ENCODE measurements at places on chromosomes 3 and 15. TPM values are rescaled to one million over a fixed set of nuclear protein-coding genes. Genes with fewer than 3 reads are reported as not detected.

DNA sequence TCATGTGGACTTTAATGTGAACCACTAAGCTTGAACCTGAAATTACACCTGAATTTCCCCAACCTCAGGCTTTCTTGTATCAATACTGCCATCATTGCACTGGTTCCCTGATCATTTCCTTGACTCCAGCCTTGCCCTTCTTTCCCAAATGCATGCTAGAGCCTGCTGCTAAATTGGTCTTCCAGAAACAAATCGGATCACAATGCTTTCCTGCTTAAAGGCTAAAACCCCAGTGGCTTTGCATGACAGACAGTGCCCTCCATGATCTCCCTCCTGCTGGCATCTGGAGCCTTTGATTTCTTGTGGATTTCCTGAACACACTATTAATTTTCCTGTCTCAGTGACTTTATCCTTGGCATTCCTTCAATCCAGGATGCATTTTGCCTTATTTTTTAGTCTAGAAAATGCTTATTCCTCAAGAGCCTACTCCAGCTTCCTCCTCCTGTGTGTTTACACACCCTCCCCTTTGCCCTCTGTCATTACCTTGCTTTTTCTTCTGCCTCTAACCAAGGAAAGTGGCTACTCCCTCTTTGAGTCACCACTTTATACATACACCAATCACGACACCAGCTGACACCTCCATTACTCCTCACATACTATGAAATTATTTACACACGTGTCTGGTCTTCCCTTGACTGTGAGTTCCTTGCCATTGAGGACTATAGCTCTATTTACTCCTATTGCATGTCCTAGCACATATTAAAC is 214.6 kb downstream of the KCNAB1 start:
- DNase-seq: no peak
- no peaks in the 10 kb centered on the region for H3K36me3 ChIP-seq
- no peak overlapping the region for H3K27ac ChIP-seq
- no peak overlapping the region for H3K4me3 ChIP-seq

- H3K27me3 ChIP-seq: no peaks in the 10 kb centered on the region
- H3K4me1 ChIP-seq: peaks cover under 1% of the 10 kb centered on the region
- no peak overlapping the region for H3K27ac ChIP-seq
- peaks cover 8% of the 10 kb centered on the region for H3K36me3 ChIP-seq
- no peak overlapping the region for H3K4me3 ChIP-seq
Observed at GRCh38 chr3:4746241-4746958, 232.8 kb upstream of the BHLHE40 start.

GRCh38 chr15:87357637-87358313 is 898.8 kb downstream of the NTRK3 start:
- DNase-seq: no peak
- no peaks in the 10 kb centered on the region for H3K4me1 ChIP-seq
- no peaks in the 10 kb centered on the region for H3K27me3 ChIP-seq
- no peak overlapping the region for H3K4me3 ChIP-seq

- H3K36me3 ChIP-seq: no peaks in the 10 kb centered on the region
- no peaks in the 10 kb centered on the region for H3K4me1 ChIP-seq
- H3K4me3 ChIP-seq: no peak overlapping the region
- H3K27me3 ChIP-seq: no peaks in the 10 kb centered on the region
Observed at GRCh38 chr15:29685156-29686078, 136.9 kb downstream of the TJP1 start.

DNA sequence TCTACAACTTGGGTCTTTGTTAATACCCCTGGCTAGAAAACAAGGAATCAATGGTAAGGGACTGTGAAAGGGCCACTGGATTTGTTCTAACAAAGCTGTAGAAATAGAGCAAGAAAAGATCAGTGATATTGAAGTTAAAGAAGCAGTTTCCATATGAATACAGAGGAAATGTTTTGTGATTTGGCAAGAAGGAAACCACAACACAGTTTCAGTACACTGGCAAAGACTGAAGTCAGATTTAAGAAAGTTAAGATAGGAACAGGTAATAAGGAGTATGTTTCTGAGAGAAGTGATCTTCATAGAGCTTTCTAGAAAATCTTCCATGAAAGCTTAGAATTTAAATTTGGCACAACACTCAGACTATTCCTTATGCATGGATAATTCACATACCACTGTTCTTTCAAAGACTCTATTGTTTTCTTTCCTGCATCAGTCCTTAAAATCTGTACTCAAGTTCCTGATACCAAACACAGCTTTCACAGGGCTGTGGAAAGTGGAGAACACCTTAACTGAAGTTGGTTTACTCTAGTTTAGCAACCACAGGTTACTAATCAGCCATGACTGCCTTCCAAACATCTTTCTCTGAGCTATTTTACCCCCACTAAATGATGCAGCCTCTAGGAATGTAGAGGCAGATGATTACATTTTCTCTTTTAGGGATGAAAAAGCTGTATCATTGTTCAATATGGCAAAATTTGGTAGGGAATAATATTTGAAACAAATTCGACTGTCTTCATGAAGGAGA is 32.4 kb upstream of the ALCAM start:
- peaks cover 2% of the 10 kb centered on the region for H3K27me3 ChIP-seq
- no peaks in the 10 kb centered on the region for H3K4me1 ChIP-seq
- H3K36me3 ChIP-seq: no peaks in the 10 kb centered on the region
- peak; percentile 7 for DNase-seq

DNA sequence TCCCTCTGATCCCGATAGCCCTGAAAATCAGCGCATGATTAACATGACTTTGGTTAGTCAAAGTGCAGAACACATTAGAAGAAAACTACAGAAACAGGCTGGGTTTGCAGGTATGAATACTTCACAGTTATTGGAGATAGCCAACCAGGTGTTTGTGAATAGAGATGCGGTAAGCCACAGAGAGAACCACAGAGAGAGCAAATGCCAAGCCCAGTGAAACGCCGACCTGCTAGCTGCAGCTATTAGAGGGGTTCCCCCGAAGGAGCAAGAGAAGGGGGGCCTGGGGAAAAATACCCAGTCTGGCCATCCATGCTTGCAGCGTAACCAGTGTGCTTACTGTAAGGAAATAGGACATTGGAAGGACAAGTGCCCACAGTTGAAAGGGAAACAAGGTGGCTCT is 523.9 kb upstream of the CNTN3 start:
- no peaks in the 10 kb centered on the region for H3K36me3 ChIP-seq
- no peak overlapping the region for H3K4me3 ChIP-seq
- no peaks in the 10 kb centered on the region for H3K27me3 ChIP-seq
- H3K4me1 ChIP-seq: no peaks in the 10 kb centered on the region
- no peak for DNase-seq

- H3K36me3 ChIP-seq: no peaks in the 10 kb centered on the region
- no peaks in the 10 kb centered on the region for H3K27me3 ChIP-seq
- no peak within 1 kb of the TSS for H3K27ac ChIP-seq
- no peaks in the 10 kb centered on the region for H3K4me1 ChIP-seq
Observed at GRCh38 chr3:187702507-187703033, at the start of gene RTP2. Gene RTP2, minus strand, starts transcription at chr3:187702557. Its CDS starts 429 bp downstream, at chr3:187702128.

GRCh38 chr15:46778876-46779275 is 938.4 kb upstream of the SEMA6D start:
- DNase-seq: no peak
- H3K4me1 ChIP-seq: no peaks in the 10 kb centered on the region
- no peaks in the 10 kb centered on the region for H3K27me3 ChIP-seq
- H3K4me3 ChIP-seq: no peak overlapping the region
- no peaks in the 10 kb centered on the region for H3K36me3 ChIP-seq

DNA sequence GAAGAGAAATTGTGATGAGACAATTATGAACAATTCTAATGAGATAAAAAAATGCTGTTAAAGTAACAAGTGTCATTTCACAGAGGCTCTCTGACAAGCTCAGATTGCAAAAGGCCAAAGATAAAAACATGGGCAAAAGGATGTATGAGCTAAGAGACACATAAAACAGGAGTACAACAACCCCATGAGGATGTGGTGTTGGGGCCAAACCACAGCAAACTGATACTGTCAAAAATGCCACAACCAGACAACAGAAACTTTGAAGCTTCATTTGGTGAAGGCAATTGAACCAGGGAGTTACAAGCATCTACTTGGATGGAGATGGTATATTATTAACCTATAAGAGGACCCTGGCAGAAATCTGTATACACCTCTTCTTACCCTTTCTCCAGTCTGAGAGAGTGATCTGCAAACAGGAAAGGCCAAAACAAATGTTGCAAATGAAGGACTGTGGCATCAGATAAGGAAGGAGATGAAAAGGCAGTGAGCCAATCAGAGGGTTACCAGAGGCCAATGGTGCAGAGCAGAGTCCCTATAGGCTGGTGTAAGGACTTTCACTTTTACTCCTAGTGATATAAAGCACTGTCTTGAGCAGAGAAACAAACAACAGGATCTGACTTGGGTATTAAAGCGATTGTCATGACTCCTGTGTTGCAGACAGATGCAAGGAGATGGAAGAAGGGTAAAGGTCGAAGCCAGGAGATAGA is 659.0 kb downstream of the NTRK3 start:
- H3K27ac ChIP-seq: no peak overlapping the region
- no peaks in the 10 kb centered on the region for H3K36me3 ChIP-seq
- H3K4me3 ChIP-seq: no peak overlapping the region
- no peaks in the 10 kb centered on the region for H3K4me1 ChIP-seq

GRCh38 chr3:72044231-72044855 is 259.4 kb upstream of the PROK2 start:
- no peak overlapping the region for H3K4me3 ChIP-seq
- no peaks in the 10 kb centered on the region for H3K4me1 ChIP-seq
- H3K27ac ChIP-seq: no peak overlapping the region

DNA sequence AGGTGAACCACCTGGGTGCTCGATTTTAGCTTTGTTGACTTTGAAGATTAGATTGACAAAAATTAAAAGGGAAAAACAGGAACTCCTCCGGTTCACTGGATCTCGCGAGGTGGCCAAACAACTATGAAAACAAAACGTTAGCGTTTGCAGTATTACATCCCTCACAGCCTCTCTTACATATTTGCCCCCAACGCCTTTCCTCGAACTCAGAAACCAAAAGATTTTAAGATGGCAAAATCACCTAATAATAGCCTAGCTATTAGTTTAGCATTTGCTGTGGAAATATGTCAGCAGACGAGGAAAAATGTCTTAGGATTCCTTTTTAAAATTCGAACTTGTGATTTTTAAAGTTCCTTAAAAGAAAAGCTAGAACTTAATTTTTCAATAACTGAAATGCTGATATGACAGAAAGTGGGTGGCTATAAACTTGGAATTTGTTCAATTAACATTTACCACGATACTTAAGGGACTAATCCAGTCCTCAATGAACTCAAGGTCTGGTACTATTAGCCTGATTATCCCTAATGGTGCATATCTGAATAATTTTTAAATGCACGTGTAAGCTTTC is 491 bp upstream of the SENP7 start:
- peak overlapping the region; percentile 92 for H3K27ac ChIP-seq
- no peaks in the 10 kb centered on the region for H3K36me3 ChIP-seq
- H3K27me3 ChIP-seq: no peaks in the 10 kb centered on the region
- peaks cover 57% of the 10 kb centered on the region for H3K4me1 ChIP-seq

DNA sequence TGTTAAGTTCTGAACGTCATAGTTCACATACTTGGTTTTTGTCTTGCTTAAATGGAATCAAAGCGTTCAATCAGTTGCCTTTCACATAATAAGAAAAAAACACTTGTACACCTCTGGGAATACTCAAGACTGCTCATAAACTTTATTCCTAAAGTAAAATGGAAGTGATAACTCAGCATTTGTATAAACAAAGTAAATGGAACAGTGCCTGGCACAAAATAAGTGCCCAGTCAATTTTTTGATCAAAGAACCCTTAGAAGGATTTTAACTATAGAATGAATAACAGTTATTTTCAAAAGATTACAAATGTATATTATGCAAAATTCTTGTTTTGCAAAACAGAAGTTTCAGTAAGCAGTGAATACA is 1.3 kb downstream of the RAB5A start:
- H3K27me3 ChIP-seq: no peaks in the 10 kb centered on the region
- H3K4me1 ChIP-seq: peaks cover 53% of the 10 kb centered on the region

GRCh38 chr15:39823634-39824033 is 41.0 kb upstream of the FSIP1 start:
- no peaks in the 10 kb centered on the region for H3K36me3 ChIP-seq
- no peak overlapping the region for H3K4me3 ChIP-seq
- DNase-seq: no peak
- no peak overlapping the region for H3K27ac ChIP-seq
- peaks cover 9% of the 10 kb centered on the region for H3K27me3 ChIP-seq

DNA sequence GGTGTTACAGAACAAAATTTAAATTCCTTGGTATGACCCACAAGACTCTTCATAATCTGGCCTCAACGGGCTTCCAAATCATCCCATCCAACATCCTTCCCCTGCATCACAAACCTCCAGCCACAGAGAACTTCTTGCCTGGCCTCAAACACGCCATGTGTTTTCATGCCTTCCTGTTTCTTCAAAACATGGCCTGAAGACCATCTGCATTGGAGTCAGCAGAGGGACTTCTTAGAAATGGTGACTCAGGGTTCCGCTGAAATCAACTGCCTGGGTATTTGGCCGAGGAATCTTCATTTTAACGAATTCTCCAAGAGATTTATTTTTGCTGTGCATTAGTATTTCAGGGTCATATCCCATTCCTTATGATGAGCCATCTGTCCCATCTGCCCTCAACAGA is 138.1 kb upstream of the RAP2B start:
- H3K4me1 ChIP-seq: no peaks in the 10 kb centered on the region
- no peaks in the 10 kb centered on the region for H3K27me3 ChIP-seq
- no peak overlapping the region for H3K4me3 ChIP-seq
- no peak for DNase-seq
- H3K27ac ChIP-seq: no peak overlapping the region

- H3K27ac ChIP-seq: no peak overlapping the region
- H3K4me3 ChIP-seq: no peak overlapping the region
- DNase-seq: no peak
Observed at GRCh38 chr15:92653366-92653765, 2.2 kb downstream of the FAM174B start.

GRCh38 chr3:138300647-138301046 is 29.0 kb downstream of the NME9 start:
- H3K4me1 ChIP-seq: no peaks in the 10 kb centered on the region
- H3K4me3 ChIP-seq: no peak overlapping the region
- no peak overlapping the region for H3K27ac ChIP-seq
- peaks cover 14% of the 10 kb centered on the region for H3K36me3 ChIP-seq
- no peaks in the 10 kb centered on the region for H3K27me3 ChIP-seq

GRCh38 chr3:53354945-53355498 is 7.7 kb upstream of the DCP1A start:
- no peak overlapping the region for H3K4me3 ChIP-seq
- no peak overlapping the region for H3K27ac ChIP-seq
- H3K36me3 ChIP-seq: no peaks in the 10 kb centered on the region

DNA sequence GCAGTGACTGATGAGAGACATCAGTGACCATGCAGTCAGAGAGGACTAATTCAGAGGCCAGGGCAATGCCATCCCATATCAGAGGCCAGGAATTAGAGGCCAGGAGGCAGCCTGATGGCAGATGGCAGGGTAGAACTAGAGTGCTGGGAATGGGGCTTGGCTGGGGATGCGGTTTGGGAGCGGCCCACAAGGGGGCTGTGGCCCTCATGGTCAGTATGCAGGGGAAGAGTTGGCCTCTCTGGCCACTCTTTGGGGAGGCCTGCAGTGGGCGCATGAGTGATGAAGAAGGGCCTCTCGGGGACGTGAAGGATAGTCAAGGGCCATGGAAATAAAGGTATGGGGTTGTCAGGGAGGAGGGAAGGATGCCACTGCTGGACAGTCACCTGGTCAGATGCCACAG is 101.7 kb downstream of the EEFSEC start:
- no peak overlapping the region for H3K27ac ChIP-seq
- no peaks in the 10 kb centered on the region for H3K4me1 ChIP-seq
- H3K36me3 ChIP-seq: peaks cover 17% of the 10 kb centered on the region
- no peak for DNase-seq
- H3K4me3 ChIP-seq: no peak overlapping the region

The KLHL40 gene
- polyA plus RNA-seq: not detected

The CD276 gene
- polyA plus RNA-seq: not detected

The SLC38A3 gene
- not detected for polyA plus RNA-seq

The P2RY14 gene
- polyA plus RNA-seq: not detected

The RASGRF1 gene
- polyA plus RNA-seq: not detected

The CAV3 gene
- polyA plus RNA-seq: not detected

The ZNF660 gene
- 0.83 TPM for polyA plus RNA-seq

The KIF15 gene
- polyA plus RNA-seq: 0.77 TPM
